ENCODE measurements at places on chromosomes 3 and 15.

GRCh38 chr3:158420654-158421396, 150.2 kb upstream of the MLF1 start:
- no peak for DNase-seq

- DNase-seq, result no peak
These were observed 114.2 kb downstream of the CNTN3 start for GRCh38 chr3:74500257-74500656.

GRCh38 chr15:31045606-31046005, 54.2 kb upstream of the MTMR10 start:
- DNase-seq, result no peak

- DNase-seq, result no peak
These were observed 236.4 kb upstream of the MRPL3 start for GRCh38 chr3:131739211-131739610.

- no peak for DNase-seq
These were observed 17.6 kb downstream of the PODXL2 start for GRCh38 chr3:127646501-127647046.

- DNase-seq, result no peak
These were observed 148.3 kb upstream of the NPHP3 start for GRCh38 chr3:132870541-132870940.

DNA sequence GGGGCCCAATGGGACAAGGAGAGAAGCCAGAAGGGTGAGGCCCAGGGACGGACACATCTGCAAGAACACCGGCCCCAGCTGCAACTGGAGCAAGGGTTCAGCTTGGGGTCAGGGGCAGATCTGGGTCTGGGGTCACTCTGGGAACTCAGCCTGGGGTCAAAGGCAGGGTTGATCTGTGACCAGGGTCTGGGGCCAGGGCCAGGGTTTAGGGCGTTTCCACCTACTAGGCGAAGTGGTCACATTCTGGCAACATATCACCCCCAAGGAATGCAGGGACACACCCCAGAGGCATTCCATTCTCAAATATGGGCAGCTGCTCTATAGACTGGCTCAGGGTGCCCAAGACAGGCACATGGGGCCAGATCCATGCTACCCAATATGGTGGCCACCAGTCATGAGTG, 9.0 kb downstream of the UROC1 start:
- DNase-seq, result no peak

GRCh38 chr3:189166321-189166720, 5.5 kb upstream of the TPRG1 start:
- no peak for DNase-seq

- DNase-seq, result no peak
These were observed 12.4 kb upstream of the SEC62 start for GRCh38 chr3:169954142-169954756.

DNA sequence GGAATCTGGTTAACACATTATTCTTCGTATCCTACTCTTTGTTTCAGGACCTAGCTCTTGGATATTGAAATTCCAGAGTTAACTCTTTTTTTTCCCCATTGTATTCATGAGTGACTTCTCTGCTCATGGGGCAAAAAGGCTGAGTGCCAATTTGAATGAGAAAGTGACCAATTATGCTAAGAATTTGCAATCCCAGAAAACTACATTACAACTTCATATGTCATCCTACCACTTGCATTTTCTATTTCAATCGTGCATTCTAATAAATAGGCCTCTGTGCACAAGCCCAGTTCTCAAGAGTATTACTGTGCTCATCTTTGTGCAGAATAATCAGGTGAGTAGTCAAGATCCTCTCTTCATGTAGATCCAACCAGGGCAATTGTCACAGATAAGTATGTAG, 537.8 kb downstream of the OTOL1 start:
- DNase-seq, result no peak

GRCh38 chr3:21294768-21295167, 456.2 kb downstream of the ZNF385D start:
- no peak for DNase-seq

- no peak for DNase-seq
These were observed 39.1 kb downstream of the MRPL46 start for GRCh38 chr15:88428053-88428452.

DNA sequence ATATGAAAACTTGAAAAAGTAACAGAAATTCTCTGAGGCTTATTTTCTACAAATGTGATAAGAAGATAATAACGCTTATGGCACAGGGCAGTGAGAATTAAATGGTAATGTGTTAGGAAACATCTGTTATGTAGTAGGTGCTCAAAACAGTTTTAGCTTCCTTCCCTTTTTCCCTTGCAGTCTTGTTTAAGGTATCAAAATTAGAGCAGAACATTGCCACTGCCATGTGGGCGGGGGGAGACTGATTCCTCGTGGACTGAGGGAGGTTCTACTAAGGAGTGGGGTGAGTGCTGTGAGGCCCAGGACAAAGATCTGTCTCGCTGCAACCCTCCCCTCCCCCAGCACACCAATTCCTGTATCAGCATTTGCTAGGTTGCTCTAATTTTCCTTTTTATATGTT, 702.4 kb downstream of the TUSC7 start:
- DNase-seq, result no peak

DNA sequence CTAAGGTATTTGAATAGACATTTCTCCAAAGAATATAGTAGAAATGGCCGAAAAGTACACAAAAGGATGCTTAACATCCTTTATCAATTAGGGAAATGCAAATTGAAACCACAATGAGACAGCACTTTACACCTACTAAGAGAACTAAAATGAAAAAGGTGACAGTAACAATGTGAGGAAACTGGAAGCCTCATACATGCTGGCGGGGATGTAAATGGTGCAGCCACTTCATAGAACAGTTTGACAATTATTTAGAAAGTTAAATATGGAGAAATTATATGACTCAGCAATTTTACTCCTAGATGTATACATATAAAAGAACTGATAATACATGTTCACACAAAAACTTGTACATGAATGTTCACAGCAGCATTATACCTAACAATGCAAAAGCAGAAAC, 13.4 kb downstream of the SPICE1 start:
- DNase-seq, result no peak

DNA sequence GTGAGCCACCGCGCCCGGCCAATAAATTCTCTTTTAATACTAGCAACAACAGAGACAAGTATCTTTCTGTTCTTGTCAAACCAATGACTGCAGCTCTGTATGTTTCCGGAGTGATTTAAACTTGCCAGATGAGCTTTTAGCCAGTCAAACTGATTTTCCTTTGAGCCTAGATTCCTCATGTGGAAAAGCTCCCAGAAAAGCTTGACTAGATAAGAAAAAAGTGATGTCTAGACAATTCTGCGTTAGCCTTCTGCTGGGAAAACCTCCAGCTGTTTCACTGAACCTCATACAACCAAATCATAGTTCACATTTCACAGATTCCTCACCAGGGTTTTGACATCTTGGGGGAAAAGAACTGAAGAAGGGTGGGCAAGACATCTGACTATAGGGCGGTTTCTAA, 78.6 kb downstream of the MAGI1 start:
- no peak for DNase-seq

DNA sequence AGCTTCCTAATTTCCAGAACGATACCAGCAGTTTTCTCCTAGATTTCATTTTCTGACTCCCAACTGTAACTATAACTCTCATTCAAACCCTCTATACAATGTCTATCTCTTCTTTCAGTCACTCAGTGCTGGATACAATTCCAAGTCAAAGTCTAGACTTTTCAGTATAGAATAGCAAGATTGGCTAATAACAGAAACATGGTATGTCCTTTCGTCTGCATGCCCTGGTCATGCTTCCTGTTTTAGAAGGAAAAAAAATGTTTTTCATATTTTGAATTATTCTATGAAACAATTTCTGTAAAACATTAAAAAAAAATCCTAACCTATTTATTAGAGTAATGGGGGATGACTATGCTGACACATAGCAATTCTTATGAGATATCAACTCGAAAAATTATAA, 180.0 kb downstream of the KCNAB1 start:
- DNase-seq, result no peak
